ENCODE measurements at places on chromosomes 7 and 10.

DNA sequence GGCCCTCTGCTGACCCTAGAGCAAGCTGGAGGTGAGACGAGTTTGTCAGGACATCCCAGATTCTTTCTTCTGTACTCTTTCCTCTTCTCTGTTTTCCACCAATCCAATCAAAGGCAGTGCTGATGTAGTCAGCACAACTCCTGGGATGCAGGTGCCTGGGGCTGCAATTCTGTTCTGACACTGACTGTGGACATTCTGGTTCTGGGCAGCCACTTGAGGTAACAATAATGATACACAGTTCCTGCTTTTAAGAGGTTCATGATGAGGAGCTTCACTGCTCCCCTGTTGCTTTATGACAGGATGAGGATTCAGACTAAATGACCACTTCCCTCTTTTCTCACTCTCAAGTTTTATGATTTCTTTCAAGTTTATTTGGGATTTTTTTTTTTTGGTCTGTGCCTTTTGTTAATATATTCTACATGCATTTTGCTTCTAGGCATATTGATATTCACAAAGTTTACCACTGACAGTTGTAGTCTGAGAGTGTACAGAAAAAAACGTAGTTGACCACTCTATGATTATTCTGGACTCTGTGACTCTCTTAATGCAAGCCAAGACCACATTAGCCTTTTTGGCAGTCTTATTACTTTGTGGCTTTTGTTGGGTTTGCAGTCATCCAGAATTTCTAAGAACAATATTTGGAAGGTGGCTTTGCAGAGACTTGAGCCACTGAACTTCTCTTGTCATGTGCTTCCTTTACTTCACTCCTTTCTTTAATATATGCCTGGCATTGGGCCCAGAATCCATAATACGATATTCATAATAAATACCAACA lies 247.6 kb downstream of the AUTS2 start:
- DNase-seq = no peak

DNA sequence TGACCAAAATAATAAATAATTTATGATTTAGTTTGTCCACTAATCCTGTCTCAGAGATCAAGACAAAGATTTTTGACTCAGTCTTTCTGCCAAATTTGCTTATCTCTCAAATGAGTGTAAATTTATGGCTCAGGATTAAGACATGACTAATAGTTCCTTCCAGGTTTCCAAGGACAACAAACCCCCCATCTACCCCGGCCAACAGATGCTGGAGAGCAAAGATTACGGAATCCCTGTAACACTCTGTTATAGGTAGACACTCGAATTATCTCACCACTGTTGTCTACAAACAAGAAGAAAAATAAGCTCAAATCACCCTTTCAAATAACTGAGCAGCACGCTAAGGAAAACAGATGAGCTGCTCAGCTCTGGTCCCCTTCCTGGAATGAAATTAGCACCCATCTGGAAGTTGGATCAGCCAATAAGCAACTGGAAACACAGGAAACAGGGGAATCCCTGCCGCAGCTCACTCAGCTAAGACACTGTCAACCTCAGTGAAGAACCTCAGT lies 56.8 kb upstream of the SVIL start:
- no peak for DNase-seq

DNA sequence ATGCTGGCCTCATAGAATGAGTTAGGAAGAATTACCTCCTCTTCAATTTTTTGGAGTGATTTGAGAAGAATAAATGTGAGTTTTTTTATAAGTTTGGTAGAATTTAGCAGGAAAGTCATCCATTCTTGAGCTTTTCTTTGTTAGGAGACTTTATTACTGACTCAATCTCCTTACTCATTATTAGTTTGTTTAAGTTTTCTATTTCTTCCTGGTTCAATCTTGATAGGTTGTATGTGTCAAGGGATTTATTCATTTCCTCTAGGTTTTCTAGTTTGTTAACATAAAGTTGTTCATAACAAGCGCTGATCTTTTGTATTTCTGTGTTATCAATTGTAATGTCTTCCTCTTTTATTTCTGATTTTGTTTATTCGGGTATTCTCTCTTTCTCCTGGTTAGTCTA lies 47.4 kb downstream of the BICC1 start:
- DNase-seq = no peak

- DNase-seq = no peak
Observed at GRCh38 chr10:3873728-3874461, 88.9 kb upstream of the KLF6 start.

GRCh38 chr7:85587785-85588184 lies 400.9 kb upstream of the SEMA3D start:
- no peak for DNase-seq

GRCh38 chr10:36671607-36672006 lies 453.8 kb upstream of the ANKRD30A start:
- DNase-seq = no peak

DNA sequence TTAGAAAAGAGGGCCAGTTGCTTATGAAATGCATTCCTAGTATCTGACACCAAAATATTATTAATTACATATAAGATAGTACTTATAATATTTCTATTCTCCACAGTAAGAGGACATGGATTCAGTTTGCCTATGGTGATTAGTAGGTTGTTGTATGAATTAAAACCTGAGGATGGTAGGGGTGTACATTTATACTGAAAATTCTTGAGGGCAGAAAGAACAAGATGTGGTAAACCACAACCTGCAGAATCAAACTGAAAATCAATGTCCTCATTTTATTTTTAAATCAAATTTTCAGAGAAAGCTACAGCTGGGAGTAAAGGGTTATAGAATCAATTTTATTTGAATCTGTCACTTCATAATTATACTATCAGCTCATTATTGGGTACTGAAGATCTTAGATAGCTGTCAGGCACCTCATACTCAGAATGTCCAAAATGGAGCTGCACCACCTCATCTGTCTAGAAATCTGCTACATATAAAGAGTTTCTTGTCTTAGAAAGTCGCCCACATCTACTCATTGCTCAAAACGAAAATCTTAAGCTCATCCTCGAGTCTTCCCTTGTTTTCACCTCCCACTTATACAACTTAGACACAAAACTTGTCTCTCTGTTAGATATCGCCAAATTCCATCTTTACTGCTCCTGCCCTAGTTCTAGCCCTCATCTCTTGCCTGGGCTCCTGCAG lies 65.4 kb downstream of the MYO3A start:
- no peak for DNase-seq

DNA sequence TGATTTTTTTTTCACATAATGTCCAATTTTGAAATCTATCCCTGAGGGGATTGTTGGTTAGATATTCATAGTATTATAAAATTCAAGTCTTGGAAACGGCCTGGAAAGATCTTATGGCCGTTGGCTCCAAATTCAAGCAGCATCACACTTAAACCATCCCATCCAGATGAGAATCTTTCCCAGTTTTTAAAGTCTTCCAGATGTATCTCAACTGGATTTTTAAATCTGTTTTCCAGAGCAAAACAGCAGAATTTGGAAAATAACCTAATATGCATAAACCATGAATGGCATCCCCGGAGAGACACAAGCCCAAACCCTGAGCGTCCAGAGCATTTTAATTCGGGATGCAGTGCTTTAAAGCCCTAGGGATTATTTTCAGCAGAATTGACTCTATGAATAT lies 208.2 kb upstream of the PRKCQ start:
- DNase-seq = no peak

DNA sequence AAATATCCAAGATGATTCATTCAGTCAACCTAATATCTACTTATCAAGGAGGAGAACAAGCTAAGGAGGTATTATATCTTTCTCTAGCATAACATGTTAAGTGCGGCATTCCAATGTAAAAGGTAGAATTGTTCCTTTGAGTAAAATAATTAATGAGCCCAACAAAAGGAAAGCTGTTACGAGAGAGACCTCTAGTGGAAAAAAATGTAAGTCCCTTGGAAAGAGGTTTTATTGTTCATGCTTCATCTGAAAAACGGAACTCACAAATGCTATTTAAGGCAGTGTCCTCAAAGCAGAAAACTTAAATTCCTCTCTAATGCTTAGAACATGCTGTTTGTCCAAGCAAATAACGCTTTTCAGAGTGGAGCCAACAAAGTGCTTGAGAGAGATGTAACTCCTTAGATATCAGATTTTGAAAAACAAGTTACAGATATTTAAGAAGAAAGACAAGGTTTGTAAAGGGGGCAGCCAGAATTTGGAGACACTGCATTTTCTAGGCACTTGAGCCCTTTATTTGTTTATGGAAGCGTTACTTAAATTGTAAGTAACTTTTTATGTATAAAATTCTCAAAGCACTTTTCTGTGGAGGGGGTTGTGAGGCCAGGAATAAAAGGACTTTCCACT lies 119.9 kb downstream of the TFEC start:
- no peak for DNase-seq

GRCh38 chr10:110820321-110820814 lies 51.4 kb upstream of the PDCD4 start:
- DNase-seq = no peak

DNA sequence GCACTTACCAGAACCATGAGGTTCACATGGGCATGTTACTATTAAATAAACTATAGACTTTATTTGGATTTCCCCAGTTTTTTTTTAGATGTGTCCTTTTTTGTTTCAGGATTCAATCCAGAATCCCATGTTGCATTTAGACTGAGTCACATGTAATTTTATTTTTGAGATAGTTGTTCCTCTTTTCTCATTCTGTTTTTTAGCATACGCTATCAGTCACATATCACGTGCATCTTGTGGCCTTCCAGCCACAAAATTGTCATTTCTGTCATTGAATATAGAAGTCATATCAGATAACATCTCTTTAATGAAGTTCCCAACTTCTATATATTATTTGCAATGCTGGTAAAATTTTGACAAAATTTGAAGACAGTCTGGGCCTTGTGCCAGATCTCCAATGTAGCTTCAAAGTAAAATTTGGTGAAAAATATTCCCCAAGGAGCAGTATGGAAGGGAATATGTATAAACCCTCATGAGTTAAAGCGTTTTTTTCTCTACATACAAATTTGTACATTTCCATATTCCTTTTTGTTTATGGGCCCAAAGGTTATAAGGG lies 132.3 kb upstream of the MKI67 start:
- no peak for DNase-seq

GRCh38 chr10:79129361-79129997 lies 60.7 kb downstream of the ZMIZ1 start:
- DNase-seq = no peak

GRCh38 chr10:101961591-101962498 lies 94.1 kb downstream of the ARMH3 start:
- DNase-seq = no peak

DNA sequence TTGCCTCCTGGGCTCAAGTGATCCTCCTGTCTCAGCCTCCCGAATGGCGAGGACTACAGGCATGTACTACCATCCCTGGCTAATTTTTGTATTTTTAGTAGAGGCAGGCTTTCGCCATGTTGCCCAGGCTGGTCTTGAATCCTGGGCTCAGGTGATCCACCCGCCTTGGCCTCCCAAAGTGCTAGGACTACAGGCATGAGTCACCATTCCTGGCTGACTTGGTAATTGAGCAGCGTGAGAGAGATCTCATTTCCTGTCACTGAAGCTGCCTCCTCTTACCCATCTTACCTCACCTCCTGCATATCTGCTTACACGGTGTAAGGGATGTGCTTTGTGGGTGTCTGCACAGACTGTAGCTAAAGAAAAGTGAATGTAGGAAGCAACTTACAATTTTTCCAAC lies 9.7 kb downstream of the IFIT3 start:
- no peak for DNase-seq
